ENCODE measurements at places on chromosomes 11 and 22.

DNA sequence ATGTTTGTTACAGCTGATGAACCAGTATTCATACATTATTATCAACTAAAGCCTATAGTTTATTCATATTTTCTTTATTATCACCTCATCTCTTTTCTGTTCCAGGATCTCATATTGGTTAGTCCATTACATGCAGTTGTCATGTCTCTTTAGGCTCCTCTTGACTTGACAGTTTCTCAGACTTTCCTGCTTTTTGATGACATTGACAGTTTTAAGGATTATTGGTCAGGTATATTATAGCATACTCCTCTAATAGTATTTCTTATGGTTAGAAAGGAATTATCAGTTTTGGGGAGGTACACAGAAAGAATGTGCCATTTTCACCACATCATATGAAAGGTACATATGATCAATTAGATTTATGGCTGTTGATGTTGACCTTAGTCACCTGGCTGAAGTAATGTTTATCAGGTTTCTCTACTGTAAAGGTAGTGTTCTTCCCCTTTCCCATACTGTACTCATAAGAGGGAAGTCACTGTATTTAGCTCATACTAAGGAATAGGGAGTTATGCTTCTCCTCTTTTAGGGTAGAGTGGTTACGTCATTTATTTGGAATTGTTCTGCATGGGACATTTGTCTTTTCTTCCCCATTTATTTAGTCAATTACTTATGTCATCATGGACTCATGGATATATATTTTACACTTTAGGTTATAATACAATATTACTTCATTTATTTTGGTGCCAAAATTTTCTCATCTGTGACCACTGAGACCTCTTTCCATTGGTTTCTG, 9.4 kb upstream of the ANO3 start:
- no peak for DNase-seq

DNA sequence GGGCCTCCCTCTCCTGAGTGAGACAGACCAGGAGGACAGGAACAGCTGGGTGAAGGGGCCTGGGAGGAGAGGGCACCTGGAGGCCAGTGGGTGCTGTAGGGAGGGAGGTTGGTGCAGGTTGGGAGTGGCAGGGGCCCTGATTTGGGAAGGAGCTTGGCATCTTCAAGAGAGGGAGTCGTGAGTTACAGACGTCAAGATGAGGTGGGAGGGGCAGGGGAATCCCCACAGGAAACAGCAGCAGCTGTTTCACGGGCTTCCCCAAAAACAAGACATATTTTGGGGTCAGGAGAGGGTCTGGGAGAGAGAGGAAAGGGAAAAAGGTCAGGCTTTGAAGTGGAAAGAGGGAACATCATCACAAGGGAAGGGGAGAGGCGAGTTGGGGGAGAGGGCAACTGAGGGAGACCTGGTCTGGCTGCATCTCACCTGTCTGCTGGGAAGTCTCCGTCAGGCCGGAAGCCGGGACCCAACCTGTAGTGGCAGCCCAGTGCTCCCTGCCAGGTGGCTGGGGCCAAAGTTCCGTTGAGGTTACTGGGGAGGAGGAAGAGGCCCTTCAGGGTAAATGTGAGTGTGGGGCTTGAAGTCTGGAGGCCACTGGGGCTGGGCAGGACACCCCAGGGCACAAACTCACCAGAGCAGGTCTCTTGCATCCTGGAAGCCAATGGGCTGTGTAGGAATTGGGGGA, 4.4 kb downstream of the NAALADL1 start:
- no peak for DNase-seq

DNA sequence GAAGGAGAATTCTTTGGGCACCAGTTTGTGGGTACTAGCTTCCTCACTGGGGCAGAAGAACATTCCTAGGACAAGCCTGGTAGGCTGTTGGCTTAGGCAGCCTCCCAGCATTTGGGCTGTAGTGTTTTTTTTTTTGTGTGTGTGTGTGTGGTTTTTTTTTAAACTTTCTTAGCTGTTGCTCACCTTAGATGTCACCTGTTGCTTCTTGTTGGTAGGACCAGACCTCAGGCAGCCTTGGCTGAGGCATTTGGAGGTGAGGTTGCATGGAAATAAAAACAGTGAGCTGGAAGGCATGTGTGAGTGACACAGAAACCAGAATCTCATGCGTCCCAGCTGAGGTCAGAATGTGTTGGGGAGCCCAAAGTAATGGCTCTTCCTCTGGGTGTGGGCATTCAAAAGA, 21.3 kb downstream of the AMPD3 start:
- DNase-seq, result no peak

GRCh38 chr11:66315921-66316811, 678 bp downstream of the CD248 start:
- no peak for DNase-seq

GRCh38 chr11:120985718-120986569, 38.0 kb upstream of the TBCEL start:
- DNase-seq, result peak; percentile 20

DNA sequence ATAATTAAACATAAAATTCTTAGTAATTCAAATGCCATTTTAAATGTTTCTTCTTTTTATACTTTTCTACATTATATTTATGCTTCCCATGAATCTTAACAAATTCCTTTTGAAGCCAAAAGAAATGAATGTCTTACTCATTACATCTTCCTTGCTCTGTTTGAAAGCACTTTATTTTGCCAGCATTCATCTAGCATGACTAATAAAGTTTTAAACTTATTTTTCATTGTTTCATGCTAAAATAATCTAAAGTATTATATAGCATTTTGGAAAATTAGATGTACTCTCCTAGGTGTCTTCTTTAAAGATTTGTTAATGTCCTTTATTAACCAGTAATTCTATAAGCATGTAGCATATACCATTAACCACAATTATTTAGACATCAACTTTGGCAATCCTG, 9.7 kb upstream of the PIWIL4 start:
- DNase-seq, result peak; percentile 29

- DNase-seq, result no peak
Measured at GRCh38 chr11:62926680-62927455, 5.7 kb upstream of the CHRM1 start.

DNA sequence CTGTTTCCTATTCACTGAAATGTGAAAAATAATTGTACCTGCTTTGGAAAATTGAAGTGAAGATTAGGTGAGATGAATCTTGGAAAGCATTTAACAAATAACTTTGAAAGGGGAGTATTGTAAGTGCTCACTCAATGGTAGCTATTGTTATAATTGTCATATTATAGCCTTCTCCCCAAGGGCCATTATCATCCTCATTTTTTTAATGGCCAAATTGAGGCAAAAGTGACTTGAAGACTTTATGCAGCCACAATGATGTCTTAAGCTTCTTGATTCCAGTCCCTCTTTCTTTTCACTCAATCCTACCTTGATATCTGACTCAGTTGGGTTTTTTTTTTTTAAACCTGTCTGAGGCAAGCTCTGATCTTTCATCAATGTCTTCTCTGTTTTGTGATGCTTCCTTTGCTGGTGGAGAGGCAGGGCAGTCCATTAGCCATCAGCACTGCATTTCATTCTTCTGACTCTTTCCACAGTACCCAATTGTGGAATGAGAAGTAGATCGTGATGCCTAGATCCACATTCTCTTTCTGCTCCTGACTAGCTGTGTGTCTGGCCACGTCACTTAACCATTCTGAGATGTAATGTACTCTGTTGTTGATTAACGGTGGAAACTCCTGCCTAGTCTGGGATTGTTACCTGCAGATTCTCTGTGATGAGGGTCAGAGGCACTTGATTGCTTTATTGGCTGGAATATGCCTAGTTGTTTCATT, 101.4 kb downstream of the DBX1 start:
- no peak for DNase-seq

DNA sequence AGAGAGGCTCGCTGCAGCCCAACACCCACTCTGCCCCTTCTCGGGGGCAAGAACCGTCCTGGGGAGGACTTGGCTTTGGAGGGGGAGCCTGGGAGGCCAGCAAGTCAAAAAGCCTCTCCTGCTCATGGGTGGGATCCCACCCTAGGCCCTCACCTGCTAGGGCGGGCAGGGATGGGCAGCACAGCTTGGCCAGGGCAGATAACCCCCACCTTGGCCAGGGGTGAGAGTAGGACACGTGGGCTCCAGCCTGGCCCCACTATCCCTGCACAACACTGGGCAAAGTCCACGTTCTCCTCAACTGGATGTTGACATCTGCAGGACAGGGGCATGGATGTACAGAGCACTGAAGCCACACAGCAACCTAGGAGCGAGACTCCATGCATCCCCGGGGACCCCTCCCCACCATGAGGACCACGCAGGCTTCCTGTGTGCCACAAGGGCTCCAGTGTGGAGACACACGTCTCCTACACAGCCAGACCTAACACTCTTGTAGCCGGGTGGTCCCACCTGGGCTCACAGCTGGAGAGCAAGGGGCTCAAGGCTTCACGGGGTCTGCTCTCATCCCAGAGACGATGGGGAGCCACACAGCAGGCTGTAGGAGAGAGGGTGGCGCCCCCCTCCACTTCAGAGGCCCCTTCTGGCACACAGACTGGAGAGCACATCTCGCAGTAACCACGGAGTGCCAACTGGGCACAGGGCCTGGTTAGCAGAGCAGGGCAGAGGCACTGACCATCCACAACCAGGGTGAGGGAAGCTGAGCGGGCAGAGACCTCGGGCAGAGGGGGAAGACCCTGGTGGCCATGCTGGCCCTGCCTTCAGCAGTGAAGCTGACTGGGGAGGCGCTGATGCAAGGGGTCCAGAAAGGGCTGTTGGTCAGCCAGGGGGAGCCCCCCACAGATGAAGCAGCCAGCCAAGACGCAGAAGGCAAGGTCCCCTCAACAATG, 171.1 kb downstream of the CRYBB2 start:
- DNase-seq, result no peak

DNA sequence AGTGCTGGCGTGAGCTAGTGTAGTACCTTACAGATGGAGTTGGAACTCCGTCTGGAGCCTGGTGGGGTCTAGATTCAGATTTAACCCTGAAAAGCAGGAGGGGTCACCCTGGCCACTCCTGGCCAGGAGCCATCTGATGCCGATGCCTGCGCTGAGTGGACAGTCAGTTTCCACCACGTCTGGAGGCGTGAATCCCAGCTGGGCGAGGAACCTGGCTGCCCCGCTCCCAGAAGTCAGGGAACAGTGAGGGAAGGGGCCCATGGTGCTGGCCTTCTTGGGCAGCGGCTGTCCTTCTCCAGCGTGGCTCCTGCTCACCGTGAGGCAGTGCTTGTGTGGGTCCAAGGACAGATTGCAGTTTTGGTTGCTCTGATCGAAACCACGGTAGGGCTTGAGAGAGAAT, 76.3 kb downstream of the PARVB start:
- DNase-seq, result no peak

- no peak for DNase-seq
Measured at GRCh38 chr11:8090756-8091155, 9.7 kb downstream of the TUB start.

- peak; percentile 58 for DNase-seq
Measured at GRCh38 chr11:662689-663274, 25.7 kb downstream of the DRD4 start.

GRCh38 chr22:35632935-35633334, 15.3 kb upstream of the APOL6 start:
- no peak for DNase-seq

DNA sequence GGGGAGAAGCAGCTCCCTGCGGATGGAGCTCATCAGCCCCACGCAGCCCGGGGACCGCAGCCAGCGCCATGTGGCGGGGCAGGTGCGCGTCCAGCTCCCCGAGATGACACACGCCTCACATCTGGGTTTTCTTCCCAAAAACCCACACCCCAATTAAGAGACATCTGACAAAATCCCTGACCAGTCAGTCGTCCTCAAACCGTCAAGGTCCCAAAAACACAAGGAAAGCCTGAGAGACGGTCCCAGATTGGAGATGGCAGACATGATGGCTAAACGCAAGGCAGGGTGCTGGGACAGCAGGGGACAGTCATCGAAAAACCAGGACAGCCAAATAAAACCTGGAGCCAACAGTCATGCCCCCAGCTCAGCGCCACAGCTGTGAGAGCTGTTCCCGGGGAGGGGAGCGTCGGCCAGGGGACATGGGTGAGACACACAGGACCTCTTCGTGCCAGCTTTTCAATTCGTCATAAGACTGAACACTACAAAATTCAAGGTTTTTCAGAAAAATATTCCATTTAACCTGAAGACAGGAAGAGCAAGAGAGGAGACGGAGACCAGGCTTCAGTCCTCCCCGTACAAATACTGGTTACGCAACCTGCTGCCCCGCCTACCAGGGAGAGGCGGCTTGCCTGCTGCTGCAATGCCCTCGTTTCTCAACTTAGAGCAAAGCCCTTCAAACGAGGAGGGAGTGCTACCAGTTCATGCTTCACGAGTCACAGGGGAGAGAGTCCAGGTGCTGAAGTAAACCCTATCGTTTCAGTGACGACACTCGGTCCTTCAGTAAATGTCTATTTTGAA, 10.5 kb downstream of the TOLLIP start:
- DNase-seq, result no peak
